ENCODE measurements at places on chromosomes 4 and X.

GRCh38 chrX:10325611-10326010 is 168.8 kb downstream of the CLCN4 start:
- DNase-seq, result no peak

- no peak for DNase-seq
Observed at GRCh38 chr4:8175686-8176085, 17.1 kb upstream of the ABLIM2 start.

GRCh38 chr4:42404001-42404400 is 6.7 kb downstream of the SHISA3 start:
- no peak for DNase-seq

- DNase-seq, result no peak
Observed at GRCh38 chr4:7962609-7963508, 23.2 kb upstream of the AFAP1 start.

DNA sequence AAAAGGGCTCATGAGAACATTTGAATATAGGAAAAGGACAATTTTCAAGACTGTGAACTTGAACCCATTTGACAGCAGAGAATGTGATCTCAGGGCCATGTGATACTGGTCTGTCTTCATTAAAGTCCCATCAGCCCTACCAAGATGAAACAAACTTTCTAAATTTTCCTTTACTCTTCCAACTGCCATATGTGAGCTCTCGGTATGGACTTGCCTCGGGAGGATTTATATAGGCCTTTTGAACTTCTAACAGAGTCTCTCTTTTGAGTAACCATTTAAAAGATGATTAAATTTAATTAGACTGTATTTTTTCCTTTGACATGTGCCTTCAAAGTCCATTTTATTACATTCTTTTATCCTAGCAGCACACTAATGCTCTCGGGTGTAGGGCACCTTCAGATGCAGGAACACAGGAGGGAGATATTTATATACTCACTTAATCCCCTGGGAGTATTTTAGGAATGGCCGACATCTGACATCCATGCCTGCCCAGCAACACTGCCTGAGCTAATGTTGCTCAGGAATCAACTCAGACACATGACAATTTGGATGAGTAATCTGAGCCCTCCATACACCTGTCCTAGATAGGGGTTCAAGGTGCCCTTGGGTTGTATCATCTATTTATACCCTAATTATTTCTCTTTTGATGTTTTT is 155.0 kb downstream of the SLC7A11 start:
- DNase-seq, result no peak

GRCh38 chr4:53313510-53313909 is 52.4 kb downstream of the SCFD2 start:
- no peak for DNase-seq

- DNase-seq, result peak; percentile 6
Observed at GRCh38 chrX:124300405-124300804, 32.1 kb upstream of the TEX13D start.

DNA sequence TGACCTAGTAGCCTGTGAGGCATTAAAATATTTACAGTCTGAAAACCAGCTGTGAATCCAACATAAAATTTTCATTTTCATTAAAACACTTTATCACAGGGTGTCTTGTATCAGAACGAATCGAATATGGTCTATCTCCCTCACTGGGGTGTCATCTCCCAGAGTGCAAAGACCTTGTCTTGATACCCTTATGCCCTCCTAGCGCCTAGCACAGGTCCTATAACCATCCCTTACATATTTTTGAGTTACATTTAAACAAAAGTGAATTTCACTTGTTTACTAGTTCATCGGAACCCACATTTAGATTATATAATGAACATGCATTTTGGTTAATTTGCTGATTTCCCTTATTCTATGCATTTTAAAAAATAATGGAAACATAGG is 14.0 kb downstream of the DIPK2B start:
- DNase-seq, result no peak

- DNase-seq, result no peak
Observed at GRCh38 chr4:85724791-85725563, 250.0 kb downstream of the ARHGAP24 start.

GRCh38 chrX:123274796-123275195 is 90.7 kb downstream of the GRIA3 start:
- DNase-seq, result no peak

- DNase-seq, result peak; percentile 4
Observed at GRCh38 chrX:23435575-23435974, 100.9 kb downstream of the PTCHD1 start.

DNA sequence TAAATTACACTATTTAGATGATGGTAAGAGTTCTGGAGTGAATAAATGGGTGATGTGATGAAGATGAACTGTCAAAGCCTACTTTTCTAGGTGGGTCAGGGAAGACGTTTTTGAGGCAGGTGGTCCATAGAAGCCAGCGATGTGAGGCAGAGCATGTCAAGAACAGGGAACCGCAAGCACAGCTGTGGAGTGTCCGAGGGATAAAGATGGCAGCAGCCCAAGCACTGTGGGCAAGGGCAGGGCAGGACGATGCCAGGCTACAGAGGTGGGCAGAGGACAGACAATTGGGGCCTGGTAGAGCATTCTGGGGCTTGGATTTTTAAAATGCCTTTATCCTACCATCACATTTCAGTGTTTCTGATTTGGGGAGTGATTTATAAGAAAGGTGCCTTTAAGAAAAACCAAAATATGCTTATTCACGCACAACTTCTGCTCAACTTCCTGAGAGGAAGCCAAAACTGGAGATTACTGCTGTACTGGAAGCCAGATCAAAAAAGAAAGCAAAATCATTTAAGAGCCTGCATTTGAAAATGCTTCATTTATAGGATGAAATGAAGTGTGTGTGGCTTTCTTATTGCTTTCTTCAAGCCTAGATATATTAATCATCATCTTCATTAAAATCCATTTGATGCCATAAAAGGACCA is 119.0 kb upstream of the WDR17 start:
- DNase-seq, result peak; percentile 88

GRCh38 chr4:58214376-58214775 is 1104.2 kb upstream of the IGFBP7 start:
- no peak for DNase-seq

- no peak for DNase-seq
Observed at GRCh38 chrX:86051741-86052140, 4.4 kb upstream of the CHM start.

DNA sequence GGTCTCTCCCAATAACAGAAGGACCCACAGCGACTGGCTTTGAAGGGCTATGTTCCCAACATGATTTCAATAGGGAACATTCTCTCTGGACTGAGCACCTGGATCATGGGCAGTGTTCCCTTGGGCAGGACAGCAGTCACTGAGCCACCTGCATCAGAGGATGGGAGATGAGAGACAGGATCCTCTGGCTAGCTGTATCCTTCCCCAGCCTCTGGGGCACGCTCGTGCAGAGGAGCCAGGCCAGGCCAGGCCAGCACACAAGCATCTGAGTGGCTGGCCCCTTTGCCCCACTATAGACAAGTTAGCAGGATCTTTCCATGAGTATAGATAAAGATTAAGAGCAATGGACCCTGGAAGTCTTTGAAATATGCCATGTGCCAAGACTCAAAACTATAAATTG is 66.3 kb downstream of the NEUROG2 start:
- DNase-seq, result no peak

DNA sequence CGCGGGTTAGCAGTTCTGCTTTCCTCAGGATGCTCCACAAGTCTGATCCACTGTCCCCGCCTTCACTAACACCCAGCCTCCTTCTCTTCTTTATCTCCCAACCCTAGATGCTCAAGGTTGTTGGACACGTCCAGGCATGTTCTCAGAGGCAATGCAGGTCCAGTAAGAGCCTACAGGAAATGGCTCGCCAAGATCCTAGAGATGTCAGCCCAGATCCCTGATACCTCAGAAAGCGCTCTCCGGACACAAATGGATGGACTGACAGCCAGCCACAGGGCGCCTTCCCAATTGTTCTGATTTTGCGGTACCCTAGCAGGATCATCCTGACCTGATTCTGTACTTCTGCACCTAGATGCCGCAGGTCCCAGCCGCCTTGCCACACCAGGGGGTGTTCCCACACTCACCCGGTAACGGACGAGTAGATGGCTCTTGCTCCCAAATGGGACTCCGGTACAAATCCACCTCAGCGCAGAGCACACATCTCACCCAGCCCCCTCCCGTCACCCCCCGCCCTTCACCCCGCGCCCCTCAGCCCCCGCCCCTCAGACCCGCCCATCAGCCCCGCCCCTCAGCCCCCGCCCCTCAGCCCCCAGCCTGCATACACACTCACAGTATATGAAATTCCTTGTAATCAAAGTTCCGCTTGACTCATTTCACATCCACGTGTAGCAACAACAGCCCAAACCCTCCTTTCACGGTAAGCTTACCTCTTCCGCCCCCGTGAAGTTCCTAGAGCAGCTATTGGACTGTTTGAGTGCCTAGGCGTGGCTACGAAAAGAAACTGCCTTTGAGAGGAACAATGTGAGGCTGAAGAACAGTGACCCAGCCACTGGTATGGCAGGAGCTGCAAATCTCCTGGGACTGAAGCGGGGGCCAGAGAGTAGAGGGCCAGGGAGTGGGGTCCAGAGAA is at the start of gene EDA2R:
TSS of gene EDA2R (minus strand) at position 488 of the 910 bp plus-strand sequence. CDS start 23,058 bp downstream, outside the sequence.
- DNase-seq, result peak; percentile 88

DNA sequence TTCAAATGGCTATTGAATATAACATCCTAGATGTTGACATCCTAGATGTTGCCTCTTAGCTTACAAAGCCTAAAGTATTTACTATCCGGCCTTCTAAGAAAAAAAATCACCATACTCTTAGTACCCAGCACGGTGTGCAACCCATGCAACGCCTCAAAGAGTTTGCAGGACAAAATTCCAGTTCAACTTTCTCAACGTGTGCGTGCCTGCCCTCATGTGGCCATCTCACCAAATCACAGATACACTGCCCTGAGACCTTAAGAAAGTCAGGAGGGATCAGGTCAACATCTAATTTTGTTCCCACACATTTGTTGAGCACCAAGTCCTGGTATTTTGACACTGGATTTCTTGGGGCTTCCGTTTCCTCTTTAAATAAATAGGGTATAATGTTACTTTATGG is 68.3 kb downstream of the CRMP1 start:
- DNase-seq, result peak; percentile 40

DNA sequence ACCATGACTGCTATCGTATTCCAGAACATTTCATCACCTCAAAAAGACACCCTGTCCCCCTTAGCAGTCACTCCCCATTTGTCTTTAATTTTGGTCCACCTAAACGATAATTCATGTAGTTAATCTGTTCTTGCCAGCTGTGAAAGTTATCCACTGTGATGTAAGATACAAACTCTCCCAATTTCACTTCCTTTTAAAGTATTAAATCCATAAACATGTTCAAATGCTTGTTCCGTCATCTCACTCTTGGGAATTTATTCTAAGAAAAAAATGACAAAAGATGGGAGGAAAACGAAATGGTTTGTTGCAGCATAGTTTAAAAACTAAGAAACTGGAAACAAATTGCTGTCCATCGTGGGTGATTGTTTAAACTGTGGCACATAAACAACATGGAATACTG is 53.7 kb upstream of the IRF2 start:
- no peak for DNase-seq

- no peak for DNase-seq
Observed at GRCh38 chr4:30122711-30123110, 597.5 kb upstream of the PCDH7 start.

DNA sequence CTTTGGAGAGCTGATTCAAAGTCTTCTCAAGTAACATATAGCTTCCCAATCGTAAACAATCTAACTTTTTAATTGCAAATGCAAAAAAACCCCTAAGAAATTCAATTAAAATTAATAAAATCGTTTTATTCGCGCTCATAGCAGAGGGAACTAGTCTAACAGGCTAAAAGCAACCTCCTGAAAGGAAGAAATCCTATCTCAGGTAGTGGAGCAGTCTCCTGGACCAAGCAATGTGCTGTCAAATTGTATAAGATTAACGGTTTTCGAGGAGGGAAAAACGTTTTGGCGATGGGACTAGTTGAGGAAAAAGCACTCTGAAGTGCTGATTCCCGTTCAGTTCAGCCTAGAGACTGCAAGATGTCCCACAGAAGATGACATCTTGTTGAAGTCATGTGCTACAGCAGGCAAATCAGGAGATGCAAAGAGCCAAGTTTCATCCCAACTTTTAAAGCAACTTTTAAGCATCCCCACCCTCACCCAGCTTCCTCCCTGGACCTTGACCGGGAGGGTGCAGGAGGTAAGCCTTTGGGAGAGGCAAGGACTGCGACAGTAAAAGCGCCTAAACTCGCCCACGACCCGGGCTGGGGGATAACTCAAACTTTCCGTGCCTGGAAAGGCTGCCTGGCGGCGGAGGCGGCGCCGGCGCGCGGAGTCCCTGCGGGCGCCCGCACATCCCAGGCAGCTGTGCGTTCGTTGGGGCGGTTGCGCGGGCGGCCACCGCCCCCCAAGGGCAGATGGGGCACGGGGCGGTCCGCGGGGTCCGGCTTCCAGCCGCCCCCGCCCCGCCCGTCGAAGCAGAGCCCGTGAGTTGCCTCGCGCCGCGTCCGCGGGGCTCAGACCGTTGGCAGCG is 784 bp downstream of the MAP7D3 start:
- no peak for DNase-seq

- DNase-seq, result no peak
Observed at GRCh38 chrX:145729635-145730034, 88.0 kb upstream of the SLITRK2 start.

DNA sequence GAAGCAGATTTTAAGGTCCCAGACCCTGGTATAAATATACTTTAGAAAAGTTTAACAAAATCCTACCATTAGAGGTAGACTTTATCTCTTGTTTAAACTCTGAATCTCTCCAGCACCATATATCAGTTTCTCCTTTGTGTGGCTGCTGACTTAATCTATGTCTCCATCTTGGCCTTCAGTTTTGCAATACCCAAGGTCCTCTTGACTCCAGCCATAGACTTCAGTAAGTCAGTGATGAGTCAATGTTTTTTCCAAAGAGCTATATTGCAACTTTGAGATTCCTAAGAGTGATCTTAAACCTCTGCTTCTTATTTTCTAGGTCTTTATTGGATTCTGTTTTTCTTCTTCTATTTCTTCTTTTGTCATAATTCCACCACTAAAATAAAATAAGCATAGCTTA is 50.8 kb upstream of the ADGRL3 start:
- DNase-seq, result no peak

GRCh38 chrX:123518791-123519190 is 214.1 kb downstream of the THOC2 start:
- DNase-seq, result no peak

- DNase-seq, result no peak
Observed at GRCh38 chrX:132748909-132749308, 209.5 kb downstream of the HS6ST2 start.

GRCh38 chrX:39551762-39552161 is 546.0 kb downstream of the BCOR start:
- DNase-seq, result no peak

DNA sequence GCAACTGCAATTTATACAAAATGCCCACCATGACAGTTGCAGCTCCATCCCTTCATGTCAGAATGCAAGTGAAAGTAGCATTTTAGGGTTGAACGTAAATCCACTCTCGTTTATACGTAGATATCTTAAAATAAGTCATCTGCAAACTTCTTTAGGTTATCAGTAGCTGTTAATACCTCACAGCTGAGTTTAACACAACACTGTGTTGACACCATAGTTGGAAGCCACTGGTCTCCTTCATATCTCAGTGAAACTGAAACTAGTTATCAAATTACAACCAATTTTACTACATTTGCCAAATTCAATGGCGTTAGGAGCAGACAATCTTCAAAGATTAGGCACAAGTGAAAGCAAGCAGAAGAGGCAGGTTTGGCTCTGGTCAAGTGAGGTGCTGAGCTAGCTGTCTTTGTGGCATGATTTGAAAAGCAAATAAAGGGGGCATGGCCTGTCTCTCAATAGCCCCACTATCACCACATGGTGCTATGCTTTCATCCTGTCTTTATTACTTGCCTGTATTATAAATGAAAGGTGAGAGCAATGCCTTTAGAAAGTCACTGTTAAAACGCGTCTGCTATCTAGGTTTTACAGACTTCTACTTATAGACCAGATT is 12.3 kb downstream of the PPP3CA start:
- DNase-seq, result no peak

All from common myeloid progenitor, CD34-positive (primary cell).